Stimulated activated CD8-positive, alpha-beta memory T cell treated with anti-CD3 and anti-CD28 coated beads, Interleukin-4, amount 100 ng/mL, for 24 hours (primary cell): ENCODE measurements at places on chromosomes 12 and 14.

- no peak for DNase-seq
Measured at GRCh38 chr12:103401421-103401820, 94.3 kb downstream of the C12orf42 start.

GRCh38 chr14:33568935-33569579, 381.8 kb downstream of the EGLN3 start:
- DNase-seq = no peak

- DNase-seq = no peak
Measured at GRCh38 chr14:78313499-78313898, 143.3 kb downstream of the NRXN3 start.

- no peak for DNase-seq
Measured at GRCh38 chr14:96351986-96352385, 11.2 kb downstream of the ATG2B start.

DNA sequence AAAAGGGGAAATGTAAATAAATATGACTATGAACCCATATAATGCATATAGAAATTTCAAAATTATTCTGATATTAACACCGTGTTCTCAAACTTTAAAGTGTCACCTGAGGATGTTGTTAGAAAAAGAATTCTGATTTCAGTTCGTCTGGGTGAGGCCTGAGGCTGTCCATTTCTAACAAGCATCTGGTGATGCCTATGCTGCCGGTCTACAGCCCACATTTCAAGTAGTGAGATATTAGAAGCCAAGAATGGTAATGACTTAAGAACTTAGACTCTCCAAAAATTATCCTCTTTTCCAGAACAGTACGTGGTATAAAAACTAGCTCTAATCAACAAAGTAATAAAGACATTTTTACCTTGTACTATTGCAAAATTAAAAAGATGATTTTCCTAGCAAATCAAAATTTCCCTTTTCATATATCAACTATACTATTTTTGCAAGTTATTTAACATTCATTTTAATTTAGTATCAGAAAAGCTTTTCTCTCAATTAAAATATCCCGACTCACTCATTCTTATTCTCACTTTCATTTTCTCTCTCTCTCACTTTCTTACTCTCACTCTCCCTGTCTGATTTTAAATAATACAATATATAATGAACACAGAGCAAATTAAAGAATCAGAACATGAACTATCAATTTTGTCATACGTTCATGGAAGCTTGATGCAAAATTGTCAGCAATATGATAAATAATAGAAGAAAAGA, 35.0 kb downstream of the PIK3C2G start:
- no peak for DNase-seq

GRCh38 chr12:93093243-93093642, 164.1 kb upstream of the EEA1 start:
- no peak for DNase-seq

GRCh38 chr12:69240631-69240995, 1.2 kb downstream of the CPSF6 start:
- peak; percentile 14 for DNase-seq

DNA sequence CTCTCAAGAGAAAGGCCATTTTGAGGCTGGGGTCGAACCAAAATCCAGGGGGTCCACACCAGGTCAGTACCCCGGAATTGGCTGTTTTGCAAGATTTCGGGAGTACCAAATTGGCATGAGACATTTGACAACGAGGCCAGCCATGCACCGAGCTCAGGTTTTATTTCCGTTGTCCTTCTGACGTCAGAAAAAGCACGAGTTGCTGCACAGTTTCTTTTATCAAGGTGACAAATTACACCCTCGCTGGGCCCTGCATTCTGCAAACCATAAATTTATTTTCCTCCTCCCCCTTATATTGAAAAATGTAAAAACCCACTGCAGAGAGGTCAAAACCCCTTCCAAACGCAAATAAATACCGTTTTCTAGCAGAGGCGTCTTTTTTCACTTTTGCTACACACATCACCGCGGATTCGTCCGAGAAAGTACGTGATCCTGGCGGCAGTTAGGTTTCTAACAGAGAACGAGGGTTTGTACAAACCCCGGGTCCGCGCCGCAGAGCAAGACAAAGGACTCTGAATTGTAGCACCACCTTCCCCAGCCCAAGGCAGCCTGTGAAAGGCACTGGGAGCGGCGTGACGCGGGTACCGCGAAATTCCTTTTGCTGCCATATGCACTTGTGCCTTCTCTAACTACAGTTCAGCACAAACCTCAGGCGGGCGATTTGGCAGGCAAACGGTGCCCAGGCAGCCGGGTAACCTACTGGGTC, 1.8 kb downstream of the SLC38A1 start:
- DNase-seq = peak; percentile 32
